Left lobe of liver (tissue), 2 donors: ENCODE measurements at places on chromosomes 3 and 15.

DNA sequence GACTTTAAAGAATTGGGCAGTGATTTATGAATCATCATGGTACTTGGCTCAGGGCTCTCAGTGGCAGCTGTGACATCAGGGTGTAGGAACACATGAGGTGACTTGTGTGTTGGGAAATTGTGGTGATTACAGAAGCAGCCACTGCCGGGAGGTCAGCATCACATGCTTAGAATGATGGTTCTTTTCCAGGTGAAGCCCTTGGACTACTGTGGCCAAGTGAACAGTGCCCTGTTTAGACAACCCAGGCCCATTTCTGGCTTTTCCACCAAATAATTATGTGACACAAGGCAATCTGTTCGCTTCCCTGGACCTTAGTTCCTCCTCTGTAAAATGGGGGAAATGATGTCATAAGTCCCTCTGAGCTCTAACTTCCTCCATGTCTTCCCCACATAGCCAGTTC is 139.7 kb upstream of the ROPN1 start:
- DNase-seq, result no peak

DNA sequence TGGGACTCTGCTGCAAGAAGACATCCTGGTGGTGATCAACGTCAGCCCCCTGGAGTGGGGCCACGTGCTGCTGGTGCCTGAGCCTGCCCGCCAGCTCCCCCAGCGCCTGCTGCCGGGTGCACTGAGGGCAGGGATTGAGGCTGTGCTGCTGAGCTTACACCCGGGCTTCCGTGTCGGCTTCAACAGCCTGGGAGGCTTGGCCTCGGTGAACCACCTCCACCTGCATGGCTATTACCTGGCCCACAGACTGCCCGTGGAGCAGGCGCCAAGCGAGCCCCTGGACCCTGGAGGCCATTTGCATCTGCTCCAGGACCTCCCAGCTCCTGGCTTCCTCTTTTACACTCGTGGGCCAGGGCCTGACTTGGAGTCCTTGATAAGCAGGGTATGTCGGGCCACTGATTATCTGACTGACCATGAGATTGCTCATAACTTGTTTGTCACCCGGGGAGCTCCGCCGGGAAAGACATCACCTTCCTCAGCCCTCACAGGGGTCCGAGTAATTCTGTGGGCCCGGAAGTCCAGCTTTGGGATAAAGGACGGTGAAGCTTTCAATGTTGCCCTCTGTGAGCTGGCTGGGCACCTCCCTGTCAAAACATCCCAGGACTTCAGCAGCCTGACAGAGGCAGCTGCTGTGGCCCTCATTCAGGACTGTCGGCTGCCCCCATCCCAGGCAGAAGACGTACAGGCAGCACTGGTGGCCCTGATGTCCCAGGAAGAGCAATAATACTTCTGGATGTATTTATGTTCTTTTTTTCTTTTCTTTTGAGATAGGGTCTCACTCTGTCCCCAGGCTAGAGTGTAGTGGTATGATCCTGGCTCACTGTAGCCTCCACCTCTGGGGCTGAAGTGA is 7.6 kb downstream of the GDPGP1 start:
- DNase-seq, result no peak

- no peak for DNase-seq
Measured at GRCh38 chr3:140843656-140844055, 98.0 kb upstream of the SLC25A36 start.

DNA sequence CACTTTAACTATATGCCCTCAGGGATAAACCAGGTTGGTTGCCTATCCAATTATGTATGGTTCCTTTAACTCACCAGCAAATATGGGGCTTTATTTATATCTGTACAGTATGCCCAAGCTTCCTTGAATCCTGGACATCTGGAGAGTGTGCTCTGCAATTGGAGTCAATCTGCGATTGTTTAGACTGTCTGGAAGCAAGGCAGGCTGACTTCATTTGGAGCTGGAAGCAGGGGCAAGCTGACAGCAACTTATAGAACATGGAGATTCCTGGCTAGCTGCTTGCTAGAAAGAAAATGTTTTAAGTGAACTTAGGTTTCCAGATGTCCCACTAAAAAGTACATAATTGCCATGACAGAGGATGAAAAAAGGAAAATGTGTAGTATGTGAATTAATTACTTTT is 63.7 kb upstream of the TPRG1 start:
- DNase-seq, result no peak

GRCh38 chr3:195916291-195916690 is 7.9 kb upstream of the TNK2 start:
- peak; percentile 40 for DNase-seq

- DNase-seq, result peak; percentile 15
Measured at GRCh38 chr3:134803051-134803505, 8.0 kb downstream of the EPHB1 start.

DNA sequence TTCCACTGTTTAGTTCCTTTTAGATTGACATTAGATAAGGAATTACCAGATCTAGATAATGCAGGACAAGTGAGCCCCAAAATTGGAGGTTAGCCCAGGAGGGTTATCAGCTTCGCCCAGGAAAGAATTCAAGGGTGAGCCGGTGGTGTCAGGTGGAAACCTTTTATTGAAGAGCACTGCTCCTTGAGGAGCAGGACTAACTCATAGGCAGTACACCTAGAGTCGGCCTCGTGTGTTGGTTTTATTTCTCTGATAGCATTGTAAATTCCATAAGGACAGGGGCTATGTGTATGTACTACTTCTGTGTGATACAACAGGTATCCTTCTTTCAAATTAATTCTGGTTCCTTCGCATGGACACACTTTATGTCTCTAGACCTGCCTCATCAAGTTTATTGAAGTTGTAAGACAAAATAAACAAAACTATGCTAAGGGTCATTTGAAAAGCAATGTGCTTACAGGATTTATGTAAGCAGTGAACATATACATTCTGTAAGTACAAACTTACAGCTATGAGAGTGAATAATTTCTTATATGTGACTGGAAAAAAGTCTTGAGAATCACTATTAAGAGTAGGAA is 57.2 kb downstream of the SNX4 start:
- DNase-seq, result no peak

DNA sequence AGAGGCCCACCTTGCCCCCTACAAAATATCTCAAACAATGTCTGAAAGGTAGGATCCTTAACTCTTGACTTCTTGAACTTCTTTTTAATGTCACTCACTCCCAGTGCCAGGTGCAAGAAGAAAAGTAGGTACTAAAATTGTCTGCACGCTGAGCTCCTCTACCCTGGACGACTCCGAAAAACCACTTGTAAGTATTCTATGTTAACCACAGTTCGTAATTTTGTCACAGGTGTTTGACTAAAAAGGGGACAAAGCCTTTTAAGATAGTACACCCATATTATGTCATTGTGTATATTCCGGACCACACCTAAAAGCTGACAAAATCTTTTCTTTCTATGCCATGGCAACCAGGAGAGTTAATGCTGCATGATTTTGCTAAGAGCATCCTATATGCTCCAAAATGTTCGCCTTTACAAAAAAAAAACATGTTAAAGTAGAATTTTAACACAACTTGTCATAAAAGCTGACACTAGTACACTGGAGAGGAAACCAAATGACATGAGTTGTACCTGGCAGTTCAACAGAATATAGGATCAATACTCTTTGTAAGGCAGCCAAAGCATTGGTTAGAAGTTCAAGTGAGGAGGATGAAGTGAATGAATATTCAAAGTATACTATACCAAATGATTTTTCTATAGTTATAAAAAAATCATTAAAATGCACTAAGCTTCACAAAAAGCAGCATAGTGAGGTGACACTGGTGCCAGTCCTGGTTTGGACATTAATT is 210.5 kb downstream of the FOXP1 start:
- DNase-seq, result no peak

- DNase-seq, result no peak
Measured at GRCh38 chr3:55792009-55792408, 304.9 kb upstream of the WNT5A start.

DNA sequence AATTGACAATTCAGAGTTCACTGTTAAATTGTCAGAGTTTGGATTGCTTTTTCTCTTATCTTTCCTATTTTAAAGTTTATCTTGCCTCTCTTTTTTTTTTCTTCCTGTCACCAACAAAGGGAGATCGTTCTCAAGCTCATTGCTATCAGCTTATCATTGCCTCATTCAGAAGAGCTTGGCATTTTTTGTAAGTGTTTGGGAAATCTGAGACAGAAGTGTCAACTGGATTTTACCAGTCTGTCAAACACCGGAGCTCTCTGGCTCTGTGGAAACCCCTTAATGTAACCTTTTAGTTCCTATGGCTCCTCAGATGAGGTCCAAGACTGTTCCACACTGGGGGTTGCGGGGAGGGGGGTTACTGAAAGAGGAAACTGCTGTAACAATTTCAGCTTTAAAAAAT is 10.6 kb upstream of the TFG start:
- no peak for DNase-seq

DNA sequence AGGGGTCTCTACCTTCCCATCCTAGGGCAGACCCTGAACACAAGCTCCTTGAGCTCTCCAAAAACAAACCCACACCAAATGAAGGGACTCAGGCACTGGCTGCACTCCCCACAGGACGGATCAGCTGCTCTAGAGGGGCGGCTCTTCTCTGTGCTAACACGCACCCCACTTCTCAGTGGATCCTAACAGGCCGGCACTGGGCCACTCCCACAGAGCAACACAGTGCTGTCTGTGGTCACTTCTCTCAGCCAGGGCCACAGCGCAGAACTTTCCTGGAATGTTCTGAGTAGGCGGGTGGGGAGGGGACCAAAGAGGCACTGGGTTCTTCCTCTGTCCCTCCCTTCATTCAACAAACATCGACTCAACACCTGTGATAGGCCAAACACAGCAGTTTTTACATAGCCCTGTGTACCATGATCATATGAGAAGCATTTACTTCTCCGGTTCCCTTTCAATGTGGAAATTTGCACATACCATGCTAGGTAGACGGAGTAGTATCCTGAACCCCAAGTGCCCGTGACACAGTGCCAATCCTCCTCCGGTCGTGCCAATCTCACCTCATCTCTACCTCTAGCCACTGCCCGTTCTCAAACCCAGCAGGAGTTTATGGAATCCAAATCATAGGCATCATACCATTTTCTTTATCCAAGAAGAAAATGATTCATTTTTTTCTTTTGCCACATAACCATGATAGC is 98.1 kb downstream of the LRIG1 start:
- no peak for DNase-seq

- no peak for DNase-seq
Measured at GRCh38 chr15:39583596-39584265, 2.9 kb downstream of the THBS1 start.

GRCh38 chr3:152155246-152156020 is 113.3 kb upstream of the MBNL1 start:
- DNase-seq, result no peak

DNA sequence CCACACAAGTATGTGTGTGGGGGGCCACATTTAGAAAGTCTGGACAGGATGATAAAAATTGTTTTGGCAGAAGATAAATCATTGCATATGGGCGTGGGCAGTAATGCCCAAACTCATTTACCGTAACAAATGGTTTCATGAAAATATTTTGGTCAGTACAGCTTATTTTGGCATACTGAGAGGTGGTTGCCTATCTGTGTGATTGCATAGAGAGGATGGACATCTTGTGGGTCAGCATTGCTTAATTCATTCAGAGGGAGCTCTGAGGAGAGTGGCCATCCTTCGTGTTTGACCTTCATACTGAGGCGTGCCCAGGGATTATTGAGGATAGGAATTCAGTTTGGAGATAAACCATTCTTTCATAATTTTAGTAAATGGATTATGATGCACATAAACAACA is 162.5 kb downstream of the GAP43 start:
- no peak for DNase-seq

- DNase-seq, result no peak
Measured at GRCh38 chr15:78315686-78316282, 16.4 kb upstream of the SKIC8 start.

DNA sequence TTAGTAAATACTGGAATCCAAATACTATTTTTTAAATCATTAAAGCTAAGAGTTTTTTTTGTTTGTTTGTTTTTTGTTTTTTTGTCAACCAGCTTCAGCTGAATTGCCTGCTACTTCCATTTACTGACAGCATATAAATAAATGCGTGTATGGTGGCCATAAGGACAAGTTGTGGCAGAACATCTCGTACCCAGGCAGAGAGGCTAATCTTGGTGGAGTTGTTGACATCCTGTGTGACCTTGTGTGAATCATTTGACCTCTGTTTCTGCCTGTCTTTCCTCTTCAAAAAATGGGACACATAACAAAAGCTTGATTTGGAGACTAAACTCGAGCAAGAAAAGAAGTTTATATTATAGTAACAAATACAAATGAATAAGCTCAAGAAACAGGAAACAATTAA is 734.2 kb downstream of the MCTP2 start:
- DNase-seq, result no peak
